Fibroblast of the aortic adventitia (primary cell): ENCODE measurements at places on chromosomes 12 and 14. TPM values are rescaled to one million over a fixed set of nuclear protein-coding genes. Genes with fewer than 3 reads are reported as not detected.
A peak's percentile ranks its signal among the peaks of the same experiment; 100 is the strongest.

The WBP11 gene
- 6.3 and 15.9 TPM in 2 replicates for total RNA-seq

The GLI1 gene
- total RNA-seq: 1.1 TPM in 1 of 2 replicates, not detected in the other

The LRP1-AS gene
- not detected in 2 replicates for total RNA-seq

The SLC39A5 gene
- 0.18 TPM in 1 of 2 replicates, not detected in the other for total RNA-seq

The ABCB9 gene
- total RNA-seq: 4.4 and 10.3 TPM in 2 replicates

The SOCS2 gene
- total RNA-seq: 6.3 and 15.0 TPM in 2 replicates

The CMKLR1 gene
- total RNA-seq: 0.54 TPM in 1 of 2 replicates, not detected in the other

DNA sequence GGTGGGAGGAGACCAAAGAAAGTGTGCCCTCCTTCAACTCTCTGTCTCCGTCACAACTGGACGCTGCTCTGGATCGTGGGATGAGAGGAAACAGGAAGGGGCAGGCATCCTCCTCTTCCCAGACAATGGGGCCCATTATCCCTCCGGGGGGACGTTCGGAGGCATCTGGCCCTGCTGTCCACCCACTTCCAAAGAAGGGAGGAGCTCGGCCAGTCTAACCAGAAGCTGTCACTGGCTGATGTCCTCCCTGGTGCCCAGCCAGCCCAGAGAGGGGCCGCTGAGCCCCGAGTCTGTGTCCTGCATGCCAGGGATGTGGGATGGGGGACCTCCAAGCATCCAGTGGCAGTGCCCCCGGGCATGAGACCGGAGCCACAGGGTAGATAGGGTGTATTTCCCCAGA lies 39.8 kb upstream of the MEG3 start:
- DNase-seq: no peak

- DNase-seq: peak; percentile 50
These were observed 18.9 kb upstream of the HAL start for GRCh38 chr12:96014943-96015599.

DNA sequence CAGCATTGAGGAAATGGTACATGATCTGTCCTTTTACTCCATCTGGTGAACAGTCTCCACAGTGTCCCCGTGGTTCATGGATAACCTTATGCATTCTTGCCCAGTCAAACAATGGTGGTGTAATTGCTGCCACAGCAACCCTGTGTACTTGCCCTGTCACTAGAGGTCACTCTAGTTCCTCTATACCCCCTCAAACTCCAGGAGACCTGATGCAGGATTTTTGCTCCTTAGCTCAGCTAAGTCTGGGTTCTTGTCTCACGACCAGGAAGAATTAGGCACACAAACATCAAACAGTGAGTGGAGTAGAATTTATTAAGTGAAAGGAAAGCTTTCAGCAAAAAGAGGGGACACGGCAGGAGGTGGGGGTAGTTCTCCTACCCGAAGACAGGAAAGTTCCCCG lies 24.7 kb upstream of the EEA1 start:
- no peak for DNase-seq

- peak; percentile 77 for DNase-seq
These were observed 57.1 kb downstream of the DYRK2 start for GRCh38 chr12:67705394-67706370.

GRCh38 chr14:98198385-98198784 lies 1073.6 kb downstream of the BCL11B start:
- DNase-seq: no peak

- no peak for DNase-seq
These were observed 777 bp downstream of the ASCL1 start for GRCh38 chr12:102958073-102958829.

GRCh38 chr12:132718644-132719043 lies 8.0 kb downstream of the PGAM5 start:
- DNase-seq: no peak

GRCh38 chr12:51028126-51028812 lies 2.1 kb upstream of the SLC11A2 start:
- DNase-seq: peak; percentile 57

DNA sequence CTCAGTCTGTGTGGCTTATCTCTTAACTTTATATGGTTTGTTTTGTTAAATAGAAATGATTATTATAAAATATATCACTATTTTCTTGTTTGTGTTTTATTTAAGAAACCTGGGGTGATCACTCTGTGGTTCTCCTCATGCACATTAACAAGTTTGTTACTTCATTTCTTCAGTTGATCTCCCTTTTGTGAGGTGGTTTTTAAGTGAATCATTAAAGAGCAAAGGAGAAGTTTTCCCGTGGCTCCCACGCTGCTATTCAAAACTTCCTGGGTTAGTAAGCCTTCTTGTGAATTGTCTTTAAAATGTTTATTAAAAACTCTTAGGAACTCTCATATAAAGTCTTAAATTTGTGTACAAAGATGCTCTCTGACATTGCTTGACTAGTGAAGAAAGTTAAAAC lies 11.8 kb downstream of the ADIPOR2 start:
- no peak for DNase-seq

GRCh38 chr14:89660166-89660565 lies 243.1 kb upstream of the FOXN3 start:
- peak; percentile 70 for DNase-seq

DNA sequence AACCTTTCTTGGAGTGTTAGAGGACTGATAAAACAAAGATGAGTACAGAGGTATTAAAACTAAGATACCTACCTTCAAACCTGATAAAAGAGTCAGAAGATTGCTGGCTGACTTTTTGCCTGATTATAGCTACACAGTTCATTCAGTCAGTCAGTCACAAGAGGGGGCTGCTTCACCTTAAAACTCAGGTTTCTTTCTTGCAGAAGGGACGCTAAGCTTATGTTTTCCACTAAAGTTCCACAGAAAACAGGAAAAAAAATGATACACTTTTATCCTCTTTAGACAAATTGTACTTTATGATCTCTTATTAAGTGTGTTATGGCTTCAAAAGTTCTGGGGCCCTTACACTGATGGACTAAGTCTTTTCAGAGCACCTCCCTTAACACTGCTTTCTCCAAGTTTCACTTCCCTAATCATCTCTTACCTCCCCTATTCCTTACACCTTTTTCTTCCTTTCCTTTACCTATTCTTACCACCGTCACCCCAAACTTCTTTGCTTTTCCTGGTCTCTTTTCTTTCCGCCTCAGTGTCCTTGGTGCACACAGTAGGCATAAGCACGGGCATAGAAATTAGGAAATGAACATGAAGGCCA lies 448.7 kb upstream of the OR4E1 start:
- no peak for DNase-seq

GRCh38 chr14:100866666-100867630 lies 36.6 kb downstream of the RTL1 start:
- DNase-seq: no peak

GRCh38 chr14:69328765-69329164 lies 68.8 kb downstream of the GALNT16 start:
- no peak for DNase-seq

GRCh38 chr12:104888892-104889291 lies 69.2 kb downstream of the SLC41A2 start:
- DNase-seq: no peak

DNA sequence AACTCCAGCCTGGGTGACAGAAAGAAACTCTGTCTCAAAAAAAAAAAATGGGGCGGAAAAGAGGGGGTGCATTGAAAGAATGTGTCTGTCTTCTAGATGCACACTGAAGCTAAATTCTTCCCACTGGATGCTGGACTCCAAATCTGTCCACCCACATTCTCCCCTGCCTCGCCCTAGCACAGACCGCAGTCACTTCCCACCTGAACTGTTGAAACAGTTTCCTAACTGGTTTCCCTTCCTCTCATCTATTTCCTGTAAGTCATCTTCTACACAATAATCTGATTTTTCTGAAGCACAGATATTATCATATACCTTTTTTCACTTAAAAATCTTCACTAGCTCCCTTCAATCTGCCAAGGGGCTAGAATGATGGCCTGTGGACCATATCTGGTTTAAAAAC lies 1.5 kb upstream of the HCAR1 start:
- no peak for DNase-seq

GRCh38 chr12:115402443-115403180 lies 718.6 kb upstream of the TBX3 start:
- DNase-seq: peak; percentile 65

DNA sequence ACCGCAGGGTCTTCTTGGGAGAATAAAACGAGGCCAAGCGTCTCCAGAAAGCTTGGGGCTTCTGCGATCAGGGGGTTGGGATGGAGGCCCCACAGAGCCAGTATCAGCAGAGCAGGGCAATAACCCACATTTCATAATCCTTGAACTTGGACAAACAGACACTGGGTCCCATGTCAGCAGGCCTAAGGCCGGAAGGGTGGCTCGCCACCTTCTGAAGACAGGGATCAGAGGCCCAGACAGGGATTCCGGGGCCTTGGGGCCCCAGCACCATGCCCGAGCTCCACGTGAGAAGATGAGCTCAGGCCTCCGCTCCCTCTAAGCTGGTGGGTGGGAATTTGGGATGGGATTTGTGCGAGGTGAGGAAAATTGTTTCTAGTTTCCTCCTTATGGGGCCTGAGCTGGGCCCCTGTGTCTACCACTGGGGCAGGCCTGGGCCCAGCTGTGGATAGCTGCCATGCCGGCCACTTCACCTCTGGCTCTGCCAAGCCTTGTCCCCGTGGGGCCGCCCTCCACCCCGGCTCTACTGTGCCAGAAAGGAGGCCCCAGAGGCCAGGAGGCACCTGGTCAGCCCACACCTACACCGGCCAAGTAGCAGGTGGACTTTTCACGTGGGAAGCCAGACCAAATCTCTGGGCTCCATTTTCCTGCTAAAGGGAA lies 67.2 kb upstream of the DLK1 start:
- DNase-seq: no peak

- DNase-seq: no peak
These were observed 25.8 kb upstream of the DIO2 start for GRCh38 chr14:80237143-80237542.

GRCh38 chr14:104867371-104868059 lies 2.4 kb downstream of the CEP170B start:
- no peak for DNase-seq

GRCh38 chr12:54988402-54989054 lies 4.0 kb upstream of the TESPA1 start:
- DNase-seq: peak; percentile 16

DNA sequence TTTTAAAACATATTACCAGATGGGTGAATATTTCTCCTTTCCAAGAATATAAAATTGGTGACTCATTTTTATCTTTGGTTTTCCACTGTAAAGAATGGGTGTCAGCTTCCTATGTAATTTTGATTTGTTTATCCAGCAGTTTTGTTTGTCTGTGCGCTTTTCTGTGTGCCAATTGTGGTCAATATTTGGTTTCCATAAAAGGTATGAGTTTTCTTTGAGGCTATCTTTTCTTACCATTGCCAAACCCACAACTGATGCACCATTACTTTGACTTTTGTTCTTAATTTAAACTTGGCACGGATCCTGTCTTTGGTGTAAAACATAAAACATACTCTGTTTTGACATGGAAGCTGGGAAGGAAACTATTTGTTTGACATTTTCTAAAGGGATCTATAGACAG lies 78.8 kb upstream of the NAV3 start:
- DNase-seq: peak; percentile 91

DNA sequence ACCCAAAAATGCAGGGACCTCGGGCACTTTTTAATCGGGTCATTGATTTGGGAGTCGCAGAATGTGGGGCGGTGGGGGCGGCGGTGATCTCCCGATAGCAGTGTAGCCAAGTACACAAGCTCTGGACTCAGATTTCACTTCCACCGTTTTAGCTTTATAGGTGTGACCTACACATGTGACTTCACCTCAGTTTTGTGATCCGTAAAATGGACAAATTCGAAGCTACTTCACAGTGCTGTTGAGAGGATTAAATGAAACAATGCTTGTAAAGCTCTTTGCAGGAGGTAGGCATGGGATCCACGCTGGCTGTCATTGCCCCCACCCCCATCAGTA lies 478 bp downstream of the RITA1 start:
- peak; percentile 27 for DNase-seq

DNA sequence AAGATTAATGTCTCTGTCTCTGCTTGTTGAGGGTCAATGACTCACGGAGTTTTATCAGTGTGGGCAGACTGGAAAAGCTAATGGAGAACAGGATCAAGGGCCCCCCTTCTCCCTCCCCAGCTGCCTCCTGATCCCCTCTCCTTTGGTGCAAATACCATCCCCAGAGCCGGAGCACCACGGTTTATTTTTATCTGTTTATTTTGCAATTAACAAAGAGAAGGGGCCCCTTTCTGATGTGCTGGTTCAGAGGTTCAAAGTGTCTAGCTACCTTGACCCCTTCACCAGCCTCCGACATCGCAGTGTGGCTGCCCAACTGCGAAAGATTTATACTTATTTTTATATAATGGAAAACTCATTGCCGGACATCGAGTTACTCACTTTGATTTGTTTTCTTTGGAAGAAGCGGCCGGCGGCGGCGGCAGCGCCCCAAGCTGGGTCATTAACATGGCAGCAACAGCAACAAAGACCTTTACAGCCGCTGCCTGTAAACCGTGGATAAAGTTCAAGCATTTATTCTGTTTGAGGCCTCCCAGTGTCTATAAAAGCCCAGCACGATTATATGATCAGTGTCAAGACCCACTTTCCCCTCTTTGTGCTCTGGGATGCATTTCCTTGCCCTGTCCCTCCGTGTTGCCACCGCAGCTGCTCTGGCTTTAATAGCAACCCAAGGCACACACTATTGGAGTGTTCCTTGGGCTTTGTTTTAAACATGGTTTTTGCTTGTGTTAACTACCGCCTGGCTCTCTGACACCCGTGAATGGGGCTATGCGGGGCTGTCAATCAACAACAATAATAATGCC lies 47.4 kb upstream of the PARP11 start:
- peak; percentile 4 for DNase-seq

DNA sequence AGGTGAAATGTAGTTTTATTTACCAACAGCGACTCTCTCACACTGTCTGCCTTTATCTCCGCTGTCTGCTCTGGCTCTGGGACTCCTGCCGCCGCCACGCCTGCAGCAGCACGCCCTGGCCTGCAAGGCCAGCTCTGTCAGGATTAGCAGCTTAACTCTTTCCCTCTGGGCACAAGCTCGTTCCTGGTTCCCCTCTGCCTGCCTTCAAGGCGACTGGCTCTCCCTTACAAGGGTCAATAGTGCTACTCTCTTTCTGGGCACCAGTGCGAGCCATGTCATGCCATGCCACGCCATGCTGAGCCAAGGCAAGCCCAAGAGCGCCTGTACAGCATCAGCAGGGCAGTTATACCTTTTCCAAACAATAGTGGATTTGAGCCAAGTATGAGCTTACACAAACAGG lies 3.6 kb upstream of the CLEC2B start:
- no peak for DNase-seq

DNA sequence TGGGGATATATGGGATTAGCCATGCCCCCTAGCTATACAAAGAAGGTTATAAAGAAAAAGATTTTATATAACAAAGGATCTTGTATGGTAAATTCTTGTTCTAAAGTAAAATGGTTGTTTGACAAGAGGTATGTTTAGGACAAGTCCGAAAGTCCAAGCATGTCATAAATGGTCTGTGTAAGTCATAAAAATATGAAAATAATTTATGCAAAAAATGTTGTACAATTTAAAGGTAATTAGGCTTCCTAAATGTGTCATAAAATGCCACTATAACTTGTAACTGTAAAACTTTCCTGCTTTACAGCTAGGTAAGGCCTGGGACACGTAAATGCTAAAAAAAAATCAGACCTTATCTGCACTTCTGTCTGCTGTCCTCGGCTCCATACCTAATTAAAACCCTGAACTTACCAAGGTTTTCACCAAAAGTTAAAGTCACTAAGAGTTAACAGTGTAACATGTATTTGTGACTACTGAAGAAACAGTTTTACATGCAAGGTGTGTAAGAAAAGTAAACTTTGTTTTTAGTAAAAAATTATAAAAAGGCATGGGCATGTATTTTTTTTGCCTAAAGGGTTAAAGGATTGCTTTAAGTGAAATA lies 110.0 kb upstream of the RESF1 start:
- DNase-seq: no peak

GRCh38 chr12:11729008-11729407 lies 79.5 kb downstream of the ETV6 start:
- no peak for DNase-seq

- DNase-seq: no peak
These were observed 216.0 kb downstream of the AKAP6 start for GRCh38 chr14:32545095-32545494.
